ENCODE measurements at places on chromosomes 13 and 19.
A peak's percentile ranks its signal among the peaks of the same experiment; 100 is the strongest.

DNA sequence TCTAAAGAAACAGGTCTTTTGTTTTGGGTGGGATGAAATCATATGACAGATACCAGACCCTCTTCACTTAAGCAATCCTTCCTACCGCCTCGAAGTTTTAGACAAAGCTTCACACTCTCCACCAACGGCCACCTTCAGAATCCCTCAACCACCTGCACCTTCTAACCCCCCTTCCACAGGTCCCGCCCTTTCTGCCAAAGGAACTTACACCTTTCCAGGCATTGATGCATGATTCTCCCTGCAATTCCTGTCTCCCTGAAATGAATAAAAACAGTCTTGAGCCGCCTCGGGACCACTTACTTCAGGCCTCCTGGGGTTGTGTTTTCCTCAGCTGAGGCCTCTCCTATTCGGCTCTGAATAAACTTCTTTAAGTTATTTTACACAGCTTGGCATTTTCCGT lies 859 bp downstream of the ZNF433 start:
- no peak for DNase-seq

DNA sequence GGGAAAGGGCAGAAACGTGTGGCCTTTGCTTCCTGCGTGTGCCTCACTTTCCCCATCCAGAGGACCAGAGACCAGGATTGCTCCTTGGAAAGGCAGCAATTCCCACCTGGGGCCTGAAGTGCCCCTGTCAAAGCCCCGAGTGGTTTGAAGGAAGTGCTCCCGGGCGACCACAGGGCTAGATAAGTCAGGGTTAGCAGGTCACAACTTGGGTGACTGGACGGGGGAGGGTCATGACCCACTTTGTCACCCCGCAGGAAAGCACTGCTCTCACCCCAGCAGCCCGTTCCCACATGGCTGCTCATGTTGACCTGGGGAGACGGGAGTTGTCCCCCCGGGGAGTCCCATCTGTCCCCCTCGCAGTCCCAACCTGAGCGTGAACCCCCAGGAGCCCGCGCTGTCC lies 459 bp downstream of the PRAM1 start:
- no peak for DNase-seq

- DNase-seq = no peak
Measured at GRCh38 chr13:41488124-41488523, 30.8 kb downstream of the RGCC start.

DNA sequence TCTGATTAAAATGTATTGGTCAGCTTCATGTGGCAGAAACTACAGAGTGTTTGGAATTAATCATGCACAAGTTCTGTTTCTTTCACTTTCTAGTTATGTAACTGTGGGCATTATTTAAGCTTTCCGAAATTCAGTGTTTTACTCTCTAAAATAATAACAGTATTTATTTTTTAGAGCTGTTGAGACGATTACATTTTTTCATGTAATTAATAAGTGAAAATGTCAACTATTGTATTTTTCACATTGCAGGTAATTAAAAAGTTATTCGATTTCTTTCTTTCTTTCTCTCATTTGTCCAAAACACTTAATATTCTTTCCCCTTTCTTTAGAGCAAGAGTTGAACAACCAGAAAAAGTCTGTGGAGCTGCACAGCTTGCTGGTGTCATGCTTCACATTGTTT lies 559.4 kb upstream of the PCDH20 start:
- DNase-seq = no peak

- no peak for DNase-seq
Measured at GRCh38 chr13:96119921-96120320, 30.0 kb downstream of the HS6ST3 start.

DNA sequence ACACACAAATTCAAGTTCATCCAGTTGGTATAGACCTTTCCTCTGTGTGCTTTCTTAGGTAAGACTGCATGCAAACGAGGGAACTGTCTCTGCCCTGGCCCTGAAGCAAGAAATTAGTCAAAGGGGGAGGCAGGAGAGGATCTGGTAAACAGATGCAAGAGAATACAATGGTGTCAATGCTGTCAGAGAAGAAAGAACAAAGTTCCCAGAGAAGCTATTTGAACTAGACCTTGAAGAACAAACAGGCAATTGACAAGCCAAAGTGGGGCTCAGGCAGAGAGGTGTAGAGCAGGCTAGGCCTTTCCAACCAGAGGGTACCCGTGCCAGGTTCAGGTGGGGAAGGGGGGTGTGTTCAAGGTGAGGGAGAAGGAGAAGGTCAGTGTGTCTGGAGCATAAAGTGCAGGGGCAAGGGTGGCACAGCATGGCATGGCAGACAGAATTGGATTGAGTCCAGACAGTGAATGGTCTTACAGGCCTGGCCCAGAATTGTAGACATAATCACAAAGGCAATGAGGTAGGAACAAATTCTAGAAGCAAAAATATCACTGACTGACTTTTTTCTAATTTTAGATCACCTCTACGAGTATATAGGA lies 95.0 kb upstream of the STARD13 start:
- no peak for DNase-seq

- DNase-seq = no peak
Measured at GRCh38 chr19:1161716-1162115, 12.4 kb downstream of the SBNO2 start.

- no peak for DNase-seq
Measured at GRCh38 chr19:29549105-29550070, 23.6 kb downstream of the VSTM2B start.

DNA sequence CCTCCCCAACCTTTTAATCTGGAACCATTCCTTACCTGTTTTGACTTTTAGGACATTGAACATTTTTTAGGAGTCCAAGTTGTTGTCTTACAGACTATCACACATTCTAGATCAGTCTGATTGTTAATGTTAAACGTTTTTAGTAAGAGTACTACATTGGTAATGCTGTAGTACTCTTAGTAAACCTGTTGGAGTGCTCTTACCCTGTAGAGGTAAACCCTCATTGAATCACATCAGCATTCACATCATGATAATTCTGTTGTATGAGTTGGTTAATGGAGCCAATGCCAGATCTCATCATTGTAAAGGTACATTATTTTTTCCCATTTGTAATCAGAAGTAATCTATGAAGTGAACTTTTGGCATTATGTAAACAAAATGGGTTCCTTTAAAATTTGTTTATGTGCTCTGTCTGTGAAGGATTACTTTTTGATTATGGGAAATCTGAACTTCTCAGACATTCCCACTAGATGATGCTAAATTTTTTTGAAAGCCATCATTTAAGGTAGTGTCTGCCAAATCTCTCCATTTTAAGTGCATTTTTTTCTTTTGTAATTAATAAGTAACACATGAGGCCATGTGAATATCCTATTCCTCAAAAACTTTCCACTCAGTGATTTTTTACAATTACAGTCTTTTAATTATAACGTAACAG lies 55.2 kb downstream of the VWA8 start:
- peak; percentile 42 for DNase-seq

DNA sequence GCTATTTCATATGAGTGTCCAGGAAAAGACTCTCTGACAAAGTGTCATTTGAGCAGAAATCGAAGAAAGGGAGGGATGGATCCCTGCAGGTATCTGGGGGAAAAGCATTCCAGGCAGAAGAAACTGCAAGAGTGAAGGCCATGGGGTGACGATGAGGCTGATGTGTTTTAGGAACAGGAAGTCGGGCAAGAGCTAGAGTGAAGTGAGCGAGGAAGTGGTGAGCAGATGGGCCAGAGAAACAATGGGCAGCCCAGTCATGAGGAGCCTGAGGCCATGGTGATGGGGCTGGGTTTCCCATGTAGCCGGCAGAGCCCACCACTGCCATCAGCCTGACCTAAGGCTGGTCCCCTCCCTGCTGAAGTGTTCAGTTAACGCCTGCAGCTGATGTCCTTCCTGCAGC lies 150.2 kb downstream of the TNFSF13B start:
- DNase-seq = no peak

GRCh38 chr19:799076-799881 lies 2.0 kb downstream of the PTBP1 start:
- peak; percentile 60 for DNase-seq

DNA sequence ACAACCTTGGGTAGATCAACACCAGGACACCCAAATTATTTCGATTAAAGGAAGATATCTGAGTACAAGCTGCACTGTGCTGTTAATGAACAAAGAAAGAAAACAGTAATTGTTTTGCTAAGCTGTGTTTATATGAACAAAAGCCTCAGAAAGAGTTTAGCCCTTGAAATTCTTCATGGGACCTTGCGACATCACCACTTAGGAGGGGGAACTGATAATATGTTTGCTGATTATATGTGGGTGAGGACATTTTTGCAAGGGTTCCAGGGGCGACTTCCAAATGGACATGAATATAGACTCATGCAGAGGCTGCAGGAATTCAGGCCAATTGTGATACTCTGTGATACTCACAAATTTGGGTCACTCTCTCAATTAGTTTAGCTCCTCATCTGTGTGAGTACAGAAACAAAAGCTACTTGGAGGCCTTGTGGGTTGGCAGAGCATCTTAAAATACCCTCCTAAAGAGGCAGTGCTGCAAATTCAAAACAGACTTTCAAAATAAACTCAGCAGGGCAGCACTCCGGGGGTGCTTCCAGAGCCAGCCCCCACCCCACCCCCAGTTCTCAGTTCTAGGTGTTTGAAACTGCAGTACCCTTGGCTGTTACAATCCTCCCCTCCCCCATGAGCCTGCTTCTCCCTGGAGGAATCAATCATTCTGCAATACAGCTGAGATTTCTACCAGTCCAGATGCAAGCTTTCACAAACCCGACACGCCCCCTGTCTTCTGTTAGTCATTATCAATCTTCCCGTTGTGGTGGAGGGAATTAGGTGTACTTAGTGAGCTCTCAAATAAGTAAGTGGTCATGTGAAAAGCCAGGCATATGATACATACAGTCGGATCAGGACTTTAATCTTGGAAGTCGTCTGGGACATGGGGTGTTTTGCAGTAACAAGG lies 97.0 kb upstream of the MBNL2 start:
- peak; percentile 98 for DNase-seq

- DNase-seq = no peak
Measured at GRCh38 chr19:42497492-42498168, 30.7 kb downstream of the CEACAM1 start.

DNA sequence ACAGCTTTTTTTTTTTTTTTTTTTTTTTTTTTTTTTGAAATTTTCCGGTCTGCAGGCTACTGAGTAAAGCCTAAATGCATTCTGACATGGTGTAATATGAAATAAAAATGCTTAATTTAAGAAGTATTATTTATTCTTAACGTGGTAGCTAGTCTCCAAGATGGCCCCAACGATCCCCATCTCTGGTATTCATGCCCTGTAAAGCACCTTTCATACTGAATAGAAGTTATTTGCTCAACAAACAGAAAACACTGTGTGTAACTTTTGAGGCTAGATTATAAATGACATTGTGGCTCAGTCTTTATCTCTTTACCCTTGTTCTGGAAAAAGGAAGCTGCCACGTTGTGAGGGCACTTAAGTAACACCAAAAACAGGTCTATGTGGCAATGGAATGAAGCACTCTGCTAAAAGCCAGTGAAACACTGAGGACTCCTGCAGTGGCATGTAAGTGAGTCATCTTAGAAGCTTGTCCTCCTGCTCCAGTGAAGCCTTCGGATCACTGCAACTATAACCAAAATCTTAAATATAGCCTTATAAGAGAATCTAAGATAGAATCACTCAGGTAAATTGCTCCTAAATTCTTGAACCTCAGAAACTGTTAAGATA lies 128.7 kb downstream of the UGGT2 start:
- DNase-seq = peak; percentile 79

DNA sequence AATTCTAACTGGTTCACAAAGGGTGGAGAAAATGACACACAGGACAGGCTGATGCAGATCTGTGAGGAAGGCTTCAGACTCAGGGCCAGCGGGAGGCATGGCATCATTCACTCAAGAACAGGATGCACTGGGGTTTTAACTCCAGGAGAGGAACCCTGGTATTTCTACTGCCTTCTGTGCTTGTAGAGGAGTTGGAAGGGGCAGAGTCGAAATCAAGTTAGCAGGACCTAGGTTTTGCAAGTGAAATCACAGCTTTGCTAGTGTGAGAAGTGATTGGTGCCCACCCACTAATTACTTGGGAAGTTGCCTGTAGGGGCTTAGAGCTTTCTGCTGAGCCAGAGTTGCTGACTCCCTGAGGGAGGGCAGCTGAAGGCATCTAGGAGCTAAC lies 92.7 kb downstream of the AKAP11 start:
- no peak for DNase-seq

DNA sequence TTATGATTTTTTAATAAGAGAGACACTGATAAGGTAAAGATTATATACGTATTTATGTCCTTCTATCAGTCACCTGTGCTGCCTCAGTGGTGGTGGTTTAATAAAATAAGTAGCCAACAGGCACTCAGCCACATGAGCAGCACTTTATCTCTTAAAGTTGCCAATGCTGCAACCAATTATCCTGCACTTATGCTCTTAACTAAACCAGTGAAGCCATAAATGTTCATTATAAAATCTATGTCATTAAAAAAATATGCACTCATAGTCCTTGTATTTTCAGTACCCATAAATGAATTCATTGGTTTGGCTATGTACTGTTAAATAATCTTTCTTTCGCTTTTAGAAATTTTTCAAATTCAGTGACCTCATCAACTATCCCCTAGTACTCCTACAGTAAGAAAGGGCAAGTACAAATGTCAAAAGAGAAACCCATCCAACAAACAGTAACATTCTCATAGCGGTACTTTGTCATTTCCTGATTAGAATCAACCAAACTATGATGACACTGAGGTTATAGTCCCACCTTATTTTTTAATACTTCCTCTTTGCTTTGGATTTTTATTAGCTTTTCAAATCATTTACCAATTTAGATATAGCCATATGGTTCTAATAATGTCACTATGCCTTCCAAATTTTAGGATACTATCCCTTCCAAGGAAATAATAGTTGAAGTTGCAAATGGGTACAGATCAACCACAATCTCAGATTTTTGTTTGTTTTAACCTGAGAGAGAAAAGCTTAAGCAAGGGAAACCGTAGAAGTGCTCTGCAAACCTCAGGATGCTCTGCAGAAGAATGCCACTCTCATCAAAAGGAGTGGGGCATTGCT lies 190.9 kb downstream of the KLF12 start:
- no peak for DNase-seq

DNA sequence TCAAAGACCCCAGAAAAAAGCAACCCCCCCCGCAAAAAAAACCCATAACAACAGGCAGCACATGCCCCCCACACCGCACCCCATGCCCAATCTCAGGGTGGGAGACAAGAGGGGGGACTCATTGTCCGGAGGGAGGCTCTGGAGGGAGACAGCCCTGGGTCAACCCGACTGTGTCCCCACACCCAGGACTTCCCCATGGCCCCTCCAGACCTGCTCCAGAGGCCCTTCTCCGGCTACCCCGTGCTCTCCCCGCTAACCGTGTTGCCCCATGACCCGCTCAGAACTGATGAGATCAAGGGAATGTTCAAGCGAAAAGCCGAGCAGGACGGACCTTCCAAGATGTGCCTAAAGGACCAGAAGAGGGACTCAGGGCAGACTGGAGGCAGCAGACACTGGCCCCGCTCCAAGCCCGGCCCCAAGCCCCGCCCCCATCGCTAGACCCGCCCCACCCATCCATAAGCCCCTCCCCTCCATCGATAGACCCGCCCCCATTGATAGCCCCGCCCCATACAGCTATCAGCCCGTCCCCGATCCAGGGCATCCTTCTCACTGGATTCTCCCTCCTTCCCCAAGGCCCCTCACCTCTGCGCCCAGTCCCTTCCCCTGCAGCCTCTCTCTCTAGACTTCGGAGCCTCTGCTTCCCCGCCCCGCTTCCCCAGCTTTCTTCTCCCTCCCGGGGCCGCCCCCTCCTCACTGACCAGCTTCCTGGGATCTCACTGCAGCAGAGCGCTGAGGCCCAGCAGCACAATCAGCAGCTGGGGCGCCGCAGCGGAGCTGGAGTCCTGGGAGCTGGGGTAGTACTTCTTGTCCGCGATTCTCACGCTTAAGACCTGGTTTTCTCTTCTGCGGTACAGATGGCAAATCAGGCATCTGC lies 2.2 kb downstream of the BST2 start:
- no peak for DNase-seq

Measured in LHCN-M2 (cell line).